ENCODE measurements at places on chromosomes 2 and 18.

GRCh38 chr18:38571651-38572050 lies 1006.1 kb upstream of the CELF4 start:
- DNase-seq, result no peak

- DNase-seq, result peak; percentile 82
These were observed 13.2 kb upstream of the DNAJC27 start for GRCh38 chr2:24984912-24985311.

DNA sequence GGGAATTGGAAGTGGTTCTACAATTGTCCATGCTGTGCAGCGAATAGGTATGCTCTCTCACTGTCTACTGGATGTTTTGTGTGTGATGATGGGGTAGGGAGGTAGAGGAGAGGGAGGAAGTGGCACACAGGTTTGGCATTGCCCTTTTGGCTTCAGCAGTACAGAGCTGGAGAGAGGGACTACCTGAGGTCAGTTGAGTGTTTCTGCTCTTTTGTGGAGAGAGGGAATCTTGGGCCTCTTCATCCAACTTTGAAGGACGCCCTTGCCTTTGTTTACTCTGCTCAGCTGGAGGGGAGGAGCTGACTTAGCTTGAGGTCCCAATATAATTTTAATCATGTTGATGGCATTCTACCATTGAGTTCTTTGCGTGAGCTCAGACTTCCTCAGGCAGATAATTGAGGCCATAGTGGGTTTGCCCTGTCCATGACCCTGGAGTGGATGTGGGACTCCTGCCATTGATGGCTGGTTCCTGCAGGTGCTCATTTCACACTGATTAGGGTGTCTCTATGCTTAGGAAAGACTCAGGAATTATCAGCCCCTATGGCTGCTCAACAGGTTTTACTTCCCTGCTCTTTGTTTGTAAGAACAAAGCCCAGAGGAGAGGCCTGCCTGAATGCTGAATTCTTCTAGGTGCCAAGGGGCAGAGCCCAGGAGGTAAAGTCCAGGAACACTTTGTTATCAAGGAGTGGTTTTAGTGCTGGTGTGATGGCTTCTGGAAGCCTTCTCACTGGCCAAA lies 7.2 kb downstream of the RPIA start:
- DNase-seq, result no peak

GRCh38 chr18:74507097-74507881 lies 11.1 kb downstream of the CNDP2 start:
- DNase-seq, result peak; percentile 36

DNA sequence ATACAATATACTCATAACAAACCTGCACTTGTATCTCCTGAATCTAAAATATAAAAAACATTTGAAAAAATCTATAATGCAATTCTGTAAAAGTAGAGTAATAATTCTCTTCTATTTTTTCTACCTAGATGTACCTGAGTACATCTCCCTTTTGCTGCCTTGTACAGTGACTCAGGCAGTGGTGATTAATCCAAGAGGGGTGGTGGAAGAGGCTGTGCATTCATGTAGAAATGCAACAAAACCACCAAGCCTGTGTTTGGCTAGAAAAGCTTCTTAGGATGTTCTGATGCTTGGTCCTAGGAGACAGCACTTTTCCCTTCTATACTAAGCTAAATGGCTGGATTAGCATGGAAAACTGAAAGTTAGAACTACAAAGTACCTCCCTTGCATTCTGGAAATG lies 245.8 kb downstream of the DPP10 start:
- no peak for DNase-seq

DNA sequence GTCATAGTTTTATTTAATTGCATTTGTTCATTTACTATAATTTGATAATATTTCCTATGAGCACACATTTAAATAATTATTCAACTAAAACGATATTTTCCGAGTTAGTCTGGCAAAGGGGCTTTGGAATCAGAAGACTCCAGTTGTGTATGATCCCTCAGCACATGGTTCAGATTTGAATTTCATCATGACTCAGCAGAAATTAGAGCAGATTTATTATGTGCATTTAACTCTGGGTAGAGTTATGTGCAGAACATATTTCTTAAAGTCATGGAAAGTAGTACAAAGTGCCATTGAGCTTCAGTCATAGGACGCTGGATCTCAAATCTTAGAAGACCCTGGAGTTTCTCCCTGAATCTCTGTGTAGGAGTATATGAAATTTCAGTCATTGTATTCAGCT lies 106.7 kb downstream of the ADCYAP1 start:
- DNase-seq, result no peak

DNA sequence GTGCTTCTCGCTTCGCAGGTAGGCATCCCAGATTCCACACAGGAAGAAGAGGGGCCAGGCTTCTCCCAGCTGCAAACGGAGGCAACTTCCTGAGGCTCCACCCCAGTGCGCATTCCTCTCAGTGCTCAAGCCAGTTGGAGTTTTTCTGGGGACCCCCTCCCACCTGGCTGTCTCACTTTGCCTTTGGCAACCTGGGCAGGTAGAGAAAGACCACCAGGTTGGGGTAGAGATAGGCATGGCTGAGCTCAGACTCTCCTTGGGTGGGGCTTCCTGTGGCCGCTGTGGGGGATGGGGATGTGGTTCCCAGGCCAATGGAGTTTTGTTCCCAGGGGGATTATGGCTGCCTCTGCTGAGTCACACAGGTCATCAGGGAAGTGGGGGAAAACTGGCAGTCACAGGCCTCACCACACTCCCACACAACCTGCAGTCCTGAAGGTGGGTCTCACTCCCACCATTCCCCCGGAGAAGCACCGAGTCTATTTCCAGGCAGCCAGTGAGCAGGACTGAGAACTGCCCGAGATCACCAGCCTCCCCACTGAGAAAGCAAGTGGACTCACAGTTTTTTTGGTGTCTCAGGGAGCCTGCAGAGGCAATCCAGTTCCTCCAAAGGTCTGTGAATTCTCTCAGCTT lies 38.1 kb downstream of the SLC39A10 start:
- peak; percentile 20 for DNase-seq

DNA sequence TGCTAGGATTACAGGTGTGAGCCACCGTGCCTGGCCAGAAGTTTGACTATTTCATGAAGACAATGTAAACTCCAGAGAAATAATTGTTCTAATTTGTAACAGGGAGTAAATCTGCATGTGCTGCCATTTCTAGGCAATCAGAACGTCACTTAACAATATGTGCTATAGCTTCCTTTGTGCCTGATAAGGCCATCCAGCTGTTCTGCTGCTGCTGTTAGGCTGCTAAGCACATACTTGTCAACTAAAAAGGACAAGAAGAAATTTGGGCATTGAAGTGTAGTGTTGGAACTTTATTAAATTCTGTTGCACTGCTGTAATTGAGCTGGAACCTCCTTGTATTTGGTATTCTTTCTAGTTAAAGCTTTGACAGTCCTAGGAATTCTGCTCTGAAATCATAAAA lies 57.1 kb downstream of the KIAA1328 start:
- no peak for DNase-seq

- no peak for DNase-seq
These were observed 160.3 kb downstream of the TMEM18 start for GRCh38 chr2:516944-517343.

DNA sequence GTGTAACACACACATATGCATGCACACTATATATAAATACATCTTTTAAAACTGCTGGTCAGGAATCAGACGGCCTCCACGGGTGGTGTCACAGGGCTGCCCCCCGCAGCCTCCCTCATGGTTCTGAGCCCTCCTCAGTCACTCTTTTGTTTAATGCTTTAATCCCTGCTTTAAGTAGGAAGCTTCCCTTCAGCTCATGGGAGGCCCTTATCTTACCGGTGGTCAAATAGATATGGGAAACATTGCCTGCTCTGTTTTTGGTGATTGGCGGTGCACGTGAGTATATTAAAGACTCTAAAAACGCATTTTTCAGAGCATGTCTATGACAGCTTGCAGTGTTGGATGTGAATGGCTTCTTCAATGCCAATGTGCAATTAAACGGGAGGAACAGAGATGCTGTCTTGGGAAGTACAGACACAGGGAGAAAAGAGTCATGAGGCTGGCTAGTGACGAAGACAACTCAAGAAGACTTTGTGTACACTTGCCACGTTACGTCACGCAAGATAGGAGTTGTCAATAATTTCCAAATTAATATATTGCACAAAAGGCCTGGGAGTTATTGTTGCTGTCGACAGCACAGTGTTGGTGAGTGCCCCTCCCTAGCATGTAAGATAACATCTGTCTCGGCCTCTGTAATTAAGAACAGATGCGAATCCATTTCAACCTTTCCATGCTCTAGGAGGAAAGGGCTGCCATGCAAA lies 23.3 kb downstream of the GNLY start:
- DNase-seq, result no peak

GRCh38 chr2:236745420-236746210 lies 176.0 kb downstream of the ACKR3 start:
- no peak for DNase-seq

DNA sequence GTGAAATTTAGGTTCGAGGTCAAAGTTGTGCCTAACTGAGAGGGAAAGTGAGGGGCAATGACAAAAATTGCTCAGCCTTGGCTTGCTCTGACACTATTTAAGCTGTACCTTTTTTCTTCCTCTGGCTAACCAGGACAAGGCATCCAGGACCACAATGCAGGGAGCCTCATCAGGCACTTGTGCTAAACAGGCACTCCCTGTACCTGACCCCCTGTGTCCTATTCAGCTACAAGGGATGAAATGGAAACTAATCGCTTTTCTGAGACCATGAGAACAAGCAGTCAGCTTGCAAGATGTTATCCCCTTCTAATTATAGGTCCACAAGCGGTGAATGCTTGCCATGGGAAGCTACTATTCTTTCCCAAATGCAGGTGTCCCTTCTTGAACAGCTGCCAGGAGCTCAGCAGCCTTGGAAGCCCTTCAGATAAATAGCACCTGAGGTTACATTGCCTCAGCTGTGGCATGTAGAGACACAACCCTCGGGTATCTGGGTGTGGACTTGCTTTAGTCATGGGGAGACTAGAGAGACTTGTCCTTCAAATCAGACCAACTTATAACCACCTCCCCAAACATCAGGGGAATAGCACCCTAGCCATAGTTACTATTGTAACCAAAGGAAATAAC lies 19.1 kb upstream of the ITGA6 start:
- no peak for DNase-seq

GRCh38 chr2:112784199-112785189 lies at the start of gene IL1A:
IL1A (minus strand) TSS chr2:112784493; CDS start chr2:112783770, 723 bp downstream.
- DNase-seq, result no peak

DNA sequence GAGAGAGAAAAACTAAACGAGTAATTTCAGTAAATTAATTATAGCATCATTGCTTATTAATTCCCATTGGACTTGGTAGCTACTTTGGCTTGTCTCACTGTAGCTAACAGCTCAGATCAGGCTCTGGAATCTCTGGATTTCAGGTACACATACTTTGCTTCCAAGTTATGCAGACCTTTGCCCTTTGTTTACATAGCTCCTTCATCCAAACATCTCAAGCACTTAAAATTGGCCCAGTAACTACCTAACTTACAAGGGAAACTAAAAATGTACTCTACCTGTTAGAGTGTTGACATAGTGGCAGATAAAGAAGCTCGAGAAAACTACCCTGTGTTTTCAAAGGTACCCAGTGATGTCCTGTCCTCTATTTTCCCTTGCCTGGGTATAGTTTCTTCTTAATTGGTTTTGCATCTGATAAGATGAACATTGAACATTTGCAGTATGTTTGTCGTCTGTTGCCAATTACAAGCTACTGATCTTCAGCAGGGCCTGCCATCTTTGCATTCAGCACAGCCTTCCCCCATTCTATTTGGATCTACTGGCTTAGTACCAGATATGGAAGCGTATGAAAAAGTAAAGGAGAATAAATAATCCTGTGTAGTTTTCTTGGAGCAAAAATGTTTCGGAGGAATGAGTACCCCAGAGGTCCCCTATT lies 601.5 kb upstream of the FANCL start:
- no peak for DNase-seq
